ENCODE measurements at places on chromosomes 5 and 9.

DNA sequence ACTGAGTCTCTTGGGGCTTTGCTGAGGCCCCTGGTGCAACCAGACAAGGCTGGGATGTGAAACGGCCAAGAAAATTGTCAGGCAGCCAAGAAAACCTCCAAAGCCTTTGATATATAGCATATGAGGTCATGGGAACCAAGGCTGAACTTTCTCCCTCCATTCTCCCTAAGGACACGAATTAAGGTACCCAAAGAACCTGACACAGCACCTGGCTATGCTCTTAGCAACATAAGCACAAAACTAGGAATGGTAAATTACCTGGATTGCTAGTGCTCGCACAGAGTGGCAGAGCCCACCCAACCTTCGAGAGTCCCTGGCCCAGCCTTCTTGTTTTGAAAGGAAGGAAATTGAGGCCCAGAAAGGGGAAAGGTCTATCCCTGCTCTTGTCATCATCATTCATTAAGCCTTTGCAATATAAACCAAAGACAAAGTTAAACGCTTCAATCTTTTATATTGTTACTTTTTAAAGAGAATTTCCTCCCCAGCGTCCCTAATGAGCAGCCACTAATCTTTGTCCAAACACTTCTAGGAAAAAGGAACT, 220.0 kb upstream of the NR4A3 start:
- no peak for DNase-seq

DNA sequence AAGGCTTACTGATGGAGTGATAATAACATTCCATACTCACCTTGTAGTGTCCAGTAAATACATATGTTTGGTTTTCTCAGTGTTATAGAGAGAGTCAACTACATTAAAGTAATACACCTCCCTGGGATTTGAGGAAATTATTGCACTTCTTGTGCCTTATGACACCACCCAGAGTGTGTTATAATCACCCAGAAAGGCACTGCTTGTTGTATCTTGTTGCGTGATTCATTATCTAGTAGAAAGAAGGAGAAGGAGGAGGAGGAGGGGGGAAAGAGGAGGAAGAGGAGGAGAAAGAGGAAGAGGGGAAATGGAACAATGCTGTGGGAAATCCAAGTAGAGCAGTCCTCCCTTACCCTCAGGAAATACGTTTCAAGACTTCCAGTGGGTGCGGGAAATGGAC, 661.8 kb upstream of the WWC1 start:
- DNase-seq = no peak

- no peak for DNase-seq
These were observed 530.2 kb upstream of the FAM174A start for GRCh38 chr5:100004969-100005368.

DNA sequence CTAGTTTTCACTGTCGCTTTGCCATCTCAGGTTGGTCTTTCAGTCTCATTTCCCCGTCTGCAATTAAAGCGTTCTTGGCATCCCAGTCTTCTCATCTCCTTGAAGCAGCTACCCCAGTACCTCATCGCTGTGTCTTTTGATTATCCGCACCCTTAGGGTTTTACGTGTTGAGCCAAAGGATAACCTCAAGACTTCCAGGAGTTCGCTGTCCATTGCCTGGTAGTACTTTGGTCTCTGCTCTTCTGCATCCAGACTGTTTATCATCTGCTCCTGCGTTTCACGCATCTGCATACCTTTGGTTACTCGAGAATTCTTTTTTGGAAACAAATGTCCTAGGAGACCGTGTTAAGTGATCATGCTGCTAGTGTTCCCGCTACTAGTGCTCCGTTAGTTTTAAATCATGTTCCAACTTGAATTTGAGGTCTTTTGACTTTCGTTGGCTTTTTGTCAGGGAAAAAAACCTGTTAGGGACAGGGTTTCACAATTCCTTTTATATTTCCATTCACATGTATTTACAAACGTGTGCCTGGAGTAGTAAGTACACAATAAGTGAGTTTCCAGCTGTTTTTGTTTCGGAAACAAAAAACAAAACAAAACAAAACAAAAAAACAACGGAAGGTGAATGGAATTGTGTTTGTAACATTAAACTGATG, 888 bp downstream of the RABGAP1 start:
- peak; percentile 36 for DNase-seq

DNA sequence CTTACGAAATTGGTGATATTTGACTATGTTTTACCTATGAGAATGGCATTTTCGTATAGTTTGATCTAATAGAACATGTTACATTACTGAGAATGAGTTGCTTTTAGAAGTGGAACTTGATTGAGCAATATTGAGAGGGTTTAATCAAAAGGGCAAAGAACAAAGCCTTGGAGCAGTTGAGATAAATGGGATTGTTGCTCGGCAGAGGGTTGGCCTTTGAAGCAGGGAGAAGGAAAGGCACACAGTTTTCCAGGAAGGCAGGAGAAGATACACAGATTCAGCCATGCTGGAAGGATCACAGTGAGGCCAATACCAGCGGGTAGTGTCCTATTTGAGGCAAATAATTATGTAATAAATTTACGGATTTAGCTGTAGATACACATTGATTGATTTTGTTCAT, 19.5 kb downstream of the MAN2A1 start:
- DNase-seq = no peak

DNA sequence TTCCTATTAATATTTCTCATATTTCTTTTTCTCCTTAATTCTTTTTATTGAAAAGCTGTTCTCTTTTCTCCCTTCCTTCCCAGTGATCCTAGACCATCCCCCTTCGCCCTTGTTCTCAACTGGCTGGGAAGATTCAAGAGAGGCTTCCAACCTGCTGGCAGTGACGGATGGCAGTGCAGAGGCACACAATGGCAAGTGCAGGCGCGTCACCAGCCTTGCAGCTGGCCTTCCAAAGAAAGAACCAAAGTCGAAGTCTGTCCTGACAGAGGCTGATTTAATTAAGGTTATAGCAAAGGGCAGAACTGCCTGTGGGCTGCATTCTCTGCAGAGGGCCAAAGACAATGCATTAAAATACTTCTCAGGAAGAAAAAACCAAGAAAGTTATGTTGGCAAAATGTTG, 7.4 kb downstream of the CEMIP2 start:
- no peak for DNase-seq

DNA sequence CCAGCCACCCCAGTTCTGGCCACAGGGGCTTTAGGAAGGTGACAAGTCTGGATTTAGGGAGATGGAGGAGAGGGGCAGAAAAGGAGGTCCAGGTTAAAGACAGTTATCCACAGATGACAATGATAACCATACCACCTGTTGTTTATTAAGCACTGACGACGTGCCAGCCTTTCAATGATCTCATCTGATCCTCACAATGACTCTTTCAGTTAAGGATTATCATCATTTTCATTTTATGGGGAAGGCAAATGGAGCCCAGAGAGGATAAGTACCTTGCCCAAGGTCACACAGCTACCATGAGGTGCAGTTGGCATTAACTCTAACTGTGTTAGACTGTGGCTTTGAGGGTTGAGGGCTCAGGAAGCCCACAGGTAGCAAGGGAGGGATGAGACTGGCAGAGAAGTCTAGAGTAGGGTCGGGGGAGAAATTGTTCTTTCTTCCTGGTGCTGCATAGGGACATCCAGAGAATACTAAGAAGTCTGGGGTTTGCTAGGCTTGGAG, 21.5 kb upstream of the JADE2 start:
- no peak for DNase-seq

- DNase-seq = no peak
These were observed 333.5 kb downstream of the KCNN2 start for GRCh38 chr5:114695292-114695904.

DNA sequence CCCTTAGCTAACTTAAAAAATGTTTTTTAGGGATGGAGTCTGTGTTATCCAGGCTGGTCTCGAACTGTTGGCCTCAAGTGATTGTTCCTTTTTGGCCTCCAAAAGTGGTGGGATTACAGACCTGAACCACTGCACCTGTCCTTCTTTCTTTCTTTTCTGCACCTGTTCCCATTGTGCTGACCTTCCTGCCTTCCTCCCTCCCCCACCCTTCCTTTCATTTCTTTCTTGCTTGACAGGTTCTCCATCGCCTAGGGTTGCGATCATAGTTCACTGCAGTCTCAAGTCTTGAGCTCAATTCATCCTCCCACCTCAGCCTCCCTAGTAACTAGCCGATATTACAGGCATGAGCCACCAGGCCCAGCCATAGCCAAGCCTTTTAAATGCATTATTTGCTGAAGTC, 20.6 kb downstream of the JMY start:
- DNase-seq = no peak

- no peak for DNase-seq
These were observed 6.9 kb upstream of the TRAF1 start for GRCh38 chr9:120933310-120934055.

DNA sequence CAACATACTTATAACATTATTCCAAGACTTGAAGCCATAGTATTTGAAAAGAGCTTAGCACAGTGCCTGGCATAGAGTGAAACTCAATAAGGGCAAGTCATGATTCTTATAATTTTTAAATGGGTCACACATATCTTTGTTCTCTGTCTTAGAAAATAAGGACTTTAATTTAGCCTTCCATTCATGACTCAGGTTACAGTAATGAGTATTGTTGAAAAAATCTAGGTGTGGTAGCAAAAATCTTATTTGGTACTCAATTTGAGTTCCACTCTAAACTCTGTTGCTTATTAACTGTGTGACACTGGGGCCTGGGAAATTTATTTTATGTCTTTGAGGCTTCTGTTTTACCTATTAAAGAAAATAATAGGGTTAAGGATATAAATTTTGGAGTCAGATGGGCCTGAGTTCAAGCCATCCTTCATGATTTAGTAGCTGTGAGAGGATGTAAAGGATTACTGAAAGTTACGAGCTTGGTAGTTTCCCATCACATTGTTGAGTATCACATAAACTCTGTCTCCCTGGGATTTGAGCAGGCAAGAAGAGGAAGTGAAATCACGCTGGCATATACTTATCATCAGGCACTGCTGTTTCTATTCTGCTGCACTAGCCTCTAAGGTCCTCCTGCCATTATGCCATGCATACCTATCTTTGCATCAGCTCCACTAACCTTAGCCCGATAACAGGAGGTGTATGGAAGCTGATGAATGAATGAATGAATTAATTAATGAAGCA, 1.5 kb downstream of the SPINK9 start:
- peak; percentile 17 for DNase-seq

GRCh38 chr5:169527863-169528262, 55.7 kb upstream of the SPDL1 start:
- no peak for DNase-seq

DNA sequence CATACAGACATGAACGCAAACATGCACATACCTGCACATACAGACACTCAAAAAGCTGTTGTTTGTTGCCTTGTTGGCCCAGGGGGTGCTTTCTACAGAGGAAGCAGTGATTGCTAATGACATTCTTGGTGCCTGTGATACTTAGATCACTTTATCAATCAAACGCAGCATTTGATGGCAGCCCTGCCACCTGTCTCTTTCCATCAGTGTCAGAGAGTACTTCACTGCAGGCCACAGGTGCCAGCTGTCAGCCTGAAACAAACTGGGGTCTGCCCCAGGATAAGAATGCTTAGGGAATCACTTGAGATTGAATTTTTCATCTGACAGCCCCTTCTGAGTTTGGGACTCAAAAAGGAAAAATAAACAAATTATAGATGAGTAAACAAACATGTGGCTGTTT, 388.9 kb upstream of the SGCD start:
- no peak for DNase-seq

DNA sequence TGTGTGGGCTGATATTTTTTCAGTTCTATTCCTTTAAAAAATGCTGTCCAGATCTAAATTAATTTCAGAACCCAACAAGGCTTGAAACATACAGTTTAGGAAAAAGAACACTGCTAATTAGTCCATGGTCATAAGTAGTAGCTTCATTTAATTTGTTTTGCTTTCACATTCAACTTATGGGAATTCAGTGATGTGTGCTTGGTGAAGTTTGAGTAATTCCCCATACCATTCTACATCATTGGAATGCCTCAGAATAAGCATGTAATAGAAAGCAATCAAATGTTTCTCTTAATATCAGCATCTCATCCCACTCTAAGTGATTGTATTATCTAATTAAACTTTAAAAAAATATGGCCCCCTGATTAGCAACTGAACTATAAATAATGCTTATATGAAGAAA, 2.7 kb downstream of the CNTLN start:
- no peak for DNase-seq

DNA sequence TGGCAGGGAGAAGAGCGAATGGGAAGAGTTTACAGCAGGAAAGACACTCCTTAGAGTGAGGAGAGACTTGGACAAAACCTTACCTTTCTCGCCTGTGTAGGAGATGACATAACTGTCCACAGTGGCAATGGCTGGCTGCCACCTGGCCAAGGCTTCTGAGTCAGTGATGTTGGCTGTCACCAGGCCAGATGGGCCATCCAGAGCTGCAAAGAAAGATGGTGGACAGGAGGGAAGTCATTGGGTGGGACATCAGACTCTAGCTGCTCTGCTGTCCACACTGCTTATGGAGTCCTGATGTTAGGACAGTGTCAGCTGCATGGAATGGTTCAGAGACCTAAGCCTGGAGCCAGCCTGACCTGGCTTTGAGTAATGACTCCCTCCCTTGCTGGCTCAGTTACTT, 79.8 kb downstream of the TNC start:
- DNase-seq = no peak

DNA sequence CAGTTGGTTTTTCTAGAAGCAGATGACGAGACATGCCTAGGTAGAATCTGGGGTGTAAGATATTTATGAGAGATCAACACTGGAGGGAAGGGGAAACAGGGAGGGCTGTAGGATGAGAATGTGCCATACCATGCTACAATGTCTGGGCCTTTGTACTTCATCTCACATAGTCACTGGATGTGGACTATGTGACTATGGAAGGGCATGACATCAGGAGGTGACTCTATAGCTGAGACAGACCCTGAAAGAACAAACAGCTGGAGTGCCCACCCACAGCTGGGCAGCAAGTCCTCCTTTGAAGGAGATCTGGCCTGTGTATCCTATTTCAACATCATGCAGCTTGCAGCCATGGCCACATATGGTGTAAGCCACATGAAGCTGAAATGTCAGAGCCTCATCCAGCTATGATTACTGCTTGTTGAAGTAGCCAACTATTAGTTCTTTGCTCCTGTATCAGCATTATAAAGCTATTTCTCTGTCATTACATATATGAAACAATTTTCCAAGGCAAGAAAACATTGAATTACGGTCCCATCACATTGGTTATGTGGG, 46.2 kb upstream of the KIF2A start:
- peak; percentile 5 for DNase-seq

DNA sequence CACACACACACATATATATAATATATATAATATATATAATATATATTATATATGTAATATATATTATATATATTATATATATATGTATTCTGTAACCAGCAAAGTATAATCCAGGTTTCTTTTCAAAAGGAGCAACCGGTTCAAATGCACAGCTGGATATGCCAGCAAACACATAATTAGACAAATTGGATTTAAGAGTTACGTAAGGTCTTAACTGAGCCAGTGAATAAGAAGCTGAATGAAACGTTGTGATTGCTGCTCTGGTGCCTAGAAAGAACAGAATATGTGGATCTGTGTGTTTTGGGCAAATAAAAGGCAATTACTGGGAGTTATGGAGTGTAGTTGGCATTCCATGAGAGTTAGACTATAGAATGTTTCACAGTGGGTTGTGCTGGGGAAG, 178.1 kb downstream of the SLF1 start:
- DNase-seq = no peak

DNA sequence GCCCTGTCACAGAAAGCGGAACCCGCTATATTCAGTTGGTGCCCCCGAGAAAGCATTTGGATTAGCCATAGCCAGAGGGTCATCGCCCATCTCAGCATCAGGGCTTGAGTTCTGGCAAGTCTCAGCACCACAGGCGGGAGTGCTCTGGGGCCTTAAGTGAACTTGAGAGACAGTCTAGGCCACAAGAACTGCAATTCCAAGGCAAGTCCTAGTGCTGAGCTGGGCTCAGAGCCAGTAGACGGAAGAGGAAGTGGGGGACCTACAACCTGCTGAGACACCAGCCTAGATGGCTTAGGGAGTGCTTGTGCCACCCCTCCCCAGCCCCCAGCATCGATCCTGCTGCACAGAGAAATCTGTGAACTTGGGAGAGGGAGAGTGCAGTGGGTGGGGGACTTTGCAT, 594.9 kb downstream of the CCDC171 start:
- peak; percentile 39 for DNase-seq
